Ureter (tissue), 1 donor: ENCODE measurements at places on chromosomes 7 and 10.
A peak's percentile ranks its signal among the peaks of the same experiment; 100 is the strongest.

DNA sequence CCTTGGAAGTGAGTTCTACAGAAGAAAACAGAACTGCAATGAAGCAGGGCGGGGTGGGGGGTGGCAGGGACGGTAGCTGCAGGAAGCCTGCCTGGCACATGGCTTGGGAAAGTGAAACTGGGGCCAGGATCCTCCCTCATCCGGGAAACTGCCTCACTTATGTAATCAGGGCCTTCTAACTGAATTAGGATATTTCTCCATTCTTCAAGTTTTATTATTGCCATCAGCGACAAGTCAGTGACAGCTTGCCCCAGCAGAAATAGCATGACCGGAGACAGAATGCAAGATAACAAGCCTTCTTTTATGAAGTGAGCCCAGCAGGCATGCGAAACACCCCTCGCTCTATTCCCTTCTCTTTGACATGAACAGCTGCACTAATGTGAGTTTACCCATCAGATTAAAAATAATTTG lies 77.5 kb upstream of the CACUL1 start:
- peak; percentile 66 for DNase-seq

DNA sequence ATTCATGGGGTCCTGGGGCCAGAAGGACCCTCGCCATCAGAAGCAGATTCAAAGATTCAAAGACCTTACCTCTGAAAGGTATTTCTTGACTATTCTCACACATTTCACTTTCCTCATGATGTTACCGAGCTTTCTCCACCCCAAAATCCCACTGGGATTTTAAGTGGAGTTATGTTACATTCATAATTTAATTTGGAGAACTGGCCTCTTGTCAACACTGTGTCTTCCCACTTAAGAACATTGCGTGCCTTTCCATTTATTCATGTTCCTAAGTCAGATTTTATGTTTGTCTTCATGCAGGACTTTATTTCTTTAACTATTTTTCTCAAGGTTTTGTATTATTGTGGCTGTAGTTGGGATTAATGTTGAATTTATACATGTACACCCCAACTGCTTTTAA lies 123.5 kb upstream of the BMPER start:
- no peak for DNase-seq

- DNase-seq, result peak; percentile 46
Observed at GRCh38 chr10:89206402-89207180, 526 bp downstream of the CH25H start.

- DNase-seq, result peak; percentile 63
Observed at GRCh38 chr7:52257890-52258289, 777.5 kb upstream of the POM121L12 start.

- no peak for DNase-seq
Observed at GRCh38 chr7:120760050-120760449, 97.9 kb downstream of the TSPAN12 start.

DNA sequence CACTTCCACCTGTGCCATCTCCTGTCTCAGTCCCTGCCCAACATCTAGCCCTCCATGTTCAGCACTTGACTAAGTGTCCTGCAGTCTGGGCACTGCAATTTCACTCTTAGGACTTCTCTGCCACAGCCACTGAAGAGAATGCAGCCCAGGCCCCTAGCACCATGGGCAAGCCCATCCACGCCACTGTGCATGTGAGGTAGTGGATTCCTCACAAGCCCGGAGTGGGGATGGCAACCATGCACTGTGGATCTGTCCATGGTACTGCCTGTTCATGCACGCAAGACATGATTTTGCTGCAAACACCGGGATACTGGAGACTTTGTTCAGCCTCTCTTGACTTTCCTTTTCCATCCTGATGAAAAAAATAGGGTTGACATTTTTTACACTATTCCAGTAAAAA lies 12.3 kb downstream of the DDC start:
- no peak for DNase-seq

DNA sequence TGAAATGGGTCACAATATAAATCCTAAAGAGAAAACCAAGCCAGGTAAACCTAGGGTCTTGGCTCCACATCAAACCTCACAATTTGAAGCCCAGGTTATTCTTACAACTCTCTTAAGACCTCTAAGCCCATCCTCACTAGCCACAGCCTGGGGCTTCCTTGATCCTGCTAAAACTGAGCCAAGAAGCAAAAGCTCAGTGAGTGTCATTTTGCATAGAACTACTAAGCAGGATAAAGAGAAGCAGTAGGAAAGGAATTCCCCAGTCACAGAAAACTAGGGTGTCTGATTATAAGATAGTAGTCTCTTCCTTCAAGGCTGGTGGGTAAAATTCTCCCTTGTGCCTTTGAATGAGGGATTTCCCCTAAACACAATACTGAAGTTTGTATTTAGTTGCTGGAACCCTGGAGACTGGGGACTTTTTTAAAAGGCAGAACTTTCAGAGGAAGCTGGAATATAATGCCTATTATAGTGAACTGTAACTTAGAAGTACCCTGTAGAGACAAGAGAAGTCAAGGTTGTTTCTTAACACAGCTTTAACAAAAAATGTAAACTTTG lies 196.6 kb upstream of the KIAA1217 start:
- DNase-seq, result no peak

DNA sequence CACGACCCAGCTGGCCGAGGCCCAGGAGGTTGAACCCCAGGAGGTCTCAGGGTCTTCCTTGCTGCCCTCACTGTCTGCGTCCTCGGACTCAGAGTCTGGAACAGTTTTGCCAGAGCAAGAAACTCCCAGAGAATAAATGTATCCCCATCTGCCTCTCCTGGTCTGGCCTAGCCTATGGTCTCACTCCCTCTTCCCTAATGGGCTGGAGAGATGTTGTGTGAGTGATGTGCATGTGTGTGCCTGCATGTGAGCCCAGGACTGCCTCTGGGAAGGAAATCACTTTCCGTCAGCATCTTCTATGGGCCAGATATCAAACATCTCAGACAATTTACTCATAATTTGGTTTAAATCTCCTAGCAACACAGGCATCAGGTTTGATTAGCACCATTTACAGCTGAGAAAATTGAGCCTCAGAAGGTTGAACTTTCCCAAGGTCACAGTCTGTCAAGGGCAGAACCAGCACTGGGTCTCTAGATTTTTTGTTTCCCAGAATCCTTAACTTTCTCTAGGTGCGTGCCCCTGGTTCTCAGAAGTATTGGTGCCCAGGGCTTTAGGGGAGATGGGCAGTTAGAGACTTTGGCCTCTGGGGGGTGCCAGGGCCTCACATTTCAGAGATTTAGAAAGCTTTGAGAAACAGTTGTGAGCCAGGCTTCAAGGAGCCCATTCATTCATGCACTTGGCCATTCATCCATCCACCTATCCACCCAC lies 4.9 kb downstream of the TMEM270 start:
- DNase-seq, result no peak

GRCh38 chr7:29142021-29142727 lies 4.2 kb downstream of the CPVL start:
- DNase-seq, result no peak

DNA sequence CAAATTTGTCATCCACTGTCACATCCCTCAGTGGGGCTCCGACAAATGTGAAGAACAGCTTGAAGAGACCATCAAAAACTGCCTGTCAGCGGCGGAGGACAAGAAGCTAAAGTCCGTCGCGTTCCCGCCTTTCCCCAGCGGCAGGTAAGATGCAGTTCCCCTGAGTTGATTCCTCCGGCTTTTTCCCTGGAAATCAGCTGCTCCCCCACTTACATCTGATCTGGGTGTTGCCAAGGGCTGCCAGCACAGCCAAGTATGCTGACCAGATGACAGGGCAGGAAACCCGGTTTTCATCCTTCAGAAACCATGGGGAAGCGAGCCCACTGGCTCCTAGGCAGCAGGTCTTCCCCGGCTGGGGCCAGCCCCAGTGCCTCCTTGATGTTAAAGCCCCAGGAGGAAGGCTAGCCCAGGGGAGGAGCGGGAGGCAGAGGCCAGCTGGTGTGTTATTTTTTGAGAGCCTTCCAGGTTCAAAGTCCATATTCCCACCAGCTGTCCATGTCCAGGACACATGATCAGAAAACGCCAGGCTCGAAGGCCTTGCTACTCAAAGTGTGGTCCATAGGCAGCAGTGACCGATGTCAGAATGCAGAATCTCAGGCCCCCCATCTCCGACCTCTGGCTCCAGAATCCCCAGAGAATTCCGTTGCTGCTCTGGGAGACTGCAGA lies 23.4 kb downstream of the AIFM2 start:
- no peak for DNase-seq

- DNase-seq, result no peak
Observed at GRCh38 chr10:61721431-61721830, 58.7 kb downstream of the CABCOCO1 start.

DNA sequence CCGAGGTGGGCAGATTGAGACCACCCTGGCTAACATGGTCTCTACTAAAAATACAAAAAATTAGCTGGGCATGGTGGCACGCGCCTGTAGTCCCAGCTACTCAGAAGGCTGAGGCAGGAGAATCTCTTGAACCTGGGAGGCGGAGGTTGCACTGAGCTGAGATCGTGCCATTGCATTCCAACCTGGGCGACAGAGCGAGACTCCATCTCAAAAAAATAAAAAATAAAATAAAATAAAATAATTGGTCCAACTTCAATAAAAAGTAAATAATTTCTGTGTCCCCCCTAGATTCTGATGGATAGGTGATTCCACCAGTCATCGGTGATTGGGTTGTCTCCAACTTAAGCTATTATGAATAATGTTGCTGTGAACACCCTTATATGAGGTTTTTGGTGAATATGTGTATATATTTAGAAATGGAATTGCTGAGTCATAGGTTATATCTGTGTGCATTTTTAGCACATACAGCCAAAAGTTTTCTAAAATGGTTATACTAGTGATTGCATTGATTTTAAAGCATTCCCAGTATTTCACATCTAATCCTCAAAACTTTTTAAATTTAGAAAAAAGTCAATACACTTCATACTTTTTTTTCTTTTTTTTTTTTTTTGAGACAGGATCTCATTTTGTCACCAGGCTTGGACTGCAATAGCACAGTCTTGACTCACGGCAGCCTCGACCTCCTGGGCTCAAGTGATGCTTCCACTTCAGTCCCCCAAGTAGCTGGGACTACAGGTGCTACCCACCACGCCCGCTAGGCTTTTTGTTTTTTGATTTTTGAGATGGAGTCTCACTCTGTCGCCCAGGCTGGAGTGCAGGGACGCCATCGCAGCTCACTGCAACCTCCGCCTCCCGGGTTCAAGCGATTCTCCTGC lies 13.7 kb upstream of the SRPK2 start:
- no peak for DNase-seq

DNA sequence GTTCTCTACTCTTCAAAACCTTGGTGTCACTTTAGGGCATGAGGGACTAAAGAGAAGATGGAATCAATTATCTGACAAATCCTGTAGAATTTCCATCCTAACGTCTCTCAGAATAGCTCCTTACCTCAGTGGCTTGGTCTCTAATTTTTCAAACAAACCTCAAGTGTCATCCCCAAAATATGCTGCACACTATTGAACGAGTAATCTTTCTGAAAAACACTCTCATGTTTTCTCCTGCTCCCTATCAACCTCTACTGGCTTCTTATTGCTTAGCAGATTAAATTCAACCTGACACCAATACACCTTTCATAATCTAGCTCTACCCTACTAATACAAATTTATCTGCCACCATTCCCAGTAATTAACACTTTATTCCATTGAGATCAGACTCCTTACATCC lies 8.5 kb downstream of the CNOT4 start:
- no peak for DNase-seq

DNA sequence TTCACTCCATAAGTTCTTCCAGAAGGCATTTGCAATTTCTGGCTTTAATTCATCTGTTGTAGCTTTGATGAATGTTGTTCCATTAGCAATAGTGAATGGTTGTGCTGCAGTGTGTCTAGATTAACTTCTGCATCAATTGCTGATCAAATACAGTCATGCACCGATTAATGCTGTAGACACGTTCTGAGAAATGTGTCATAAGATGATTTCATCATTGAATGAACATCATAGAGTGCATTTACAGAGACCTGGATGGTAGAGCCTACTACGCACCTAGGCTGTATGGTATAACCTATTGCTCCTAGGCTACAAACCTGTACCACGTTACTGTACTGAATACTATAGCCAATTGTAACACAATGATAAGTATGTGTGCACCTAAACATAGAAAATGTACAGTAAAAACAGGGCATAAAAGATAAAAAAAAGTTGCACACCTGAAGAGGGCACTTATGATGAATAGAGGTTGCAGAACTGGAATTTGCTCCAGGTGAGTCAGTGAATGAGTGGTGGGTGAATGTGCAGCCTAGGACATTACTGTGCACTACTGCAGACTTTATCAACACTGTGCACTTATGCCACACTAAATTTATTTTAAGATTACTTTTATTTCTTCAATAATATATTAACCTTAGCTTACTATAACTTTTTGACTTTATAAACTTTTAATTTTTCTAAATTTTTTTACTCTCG lies 170.7 kb downstream of the HERPUD2 start:
- no peak for DNase-seq

DNA sequence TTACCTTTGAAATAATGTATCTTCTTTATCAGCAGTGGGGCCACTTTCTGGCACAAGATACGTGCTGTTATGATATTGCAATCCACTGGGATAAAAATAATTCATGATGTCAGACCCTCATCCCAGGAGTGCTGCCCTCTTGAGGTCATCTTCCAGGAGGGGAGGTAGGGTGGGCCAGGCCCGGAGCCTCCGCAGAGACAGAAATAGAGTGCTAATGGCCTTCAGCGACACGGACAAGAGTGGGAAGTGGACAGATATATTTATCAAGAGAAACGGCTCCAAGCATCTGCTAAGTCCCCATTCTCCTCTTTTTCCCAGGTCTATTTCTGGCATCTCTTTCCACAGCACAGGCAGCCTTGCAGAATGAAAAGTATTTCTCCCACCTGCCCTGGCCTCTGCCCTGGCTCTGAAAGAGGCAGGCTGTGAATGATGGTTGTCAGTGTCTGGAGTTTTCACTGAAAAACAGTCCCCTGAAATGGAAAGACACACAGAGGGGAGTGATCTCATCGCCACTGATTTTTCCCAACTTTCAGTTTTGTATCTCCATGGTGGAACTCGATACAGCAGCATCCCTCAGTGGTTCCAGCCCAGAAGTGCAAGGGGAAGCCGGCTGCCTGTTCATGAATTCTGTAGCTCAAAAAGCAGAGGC lies 251.7 kb upstream of the MYO3A start:
- no peak for DNase-seq
